ENCODE measurements at places on chromosomes 11 and 22. TPM values are rescaled to one million over a fixed set of nuclear protein-coding genes. Genes with fewer than 3 reads are reported as not detected.
A peak's percentile ranks its signal among the peaks of the same experiment; 100 is the strongest.

DNA sequence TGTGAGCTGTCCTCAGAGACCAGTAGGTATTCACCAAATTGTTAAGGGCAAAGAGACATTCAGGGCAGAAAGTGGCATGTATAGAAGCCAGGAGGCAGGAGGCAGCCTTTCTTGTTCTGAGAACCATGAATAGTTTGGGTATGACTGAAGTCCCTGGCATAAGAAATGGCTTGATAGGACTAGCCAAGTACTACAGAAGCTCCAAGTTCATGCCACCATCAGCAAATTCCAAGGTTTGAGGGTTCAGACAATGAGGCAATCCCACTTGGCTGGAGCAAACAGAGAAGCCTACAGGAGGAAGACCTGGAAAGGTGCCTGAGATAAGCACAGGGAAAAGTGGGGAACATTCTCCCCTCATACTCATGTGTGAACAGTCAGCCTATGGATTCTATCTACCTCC lies 25.8 kb downstream of the XRRA1 start:
- DNase-seq = no peak

- peak; percentile 83 for DNase-seq
Observed at GRCh38 chr11:113474362-113475159, 637 bp downstream of the DRD2 start.

The GGTLC3 gene
- not detected for total RNA-seq

The OR51B5 gene
- total RNA-seq = not detected

GRCh38 chr11:103484545-103484944 lies 375.3 kb downstream of the DYNC2H1 start:
- DNase-seq = no peak

- DNase-seq = no peak
Observed at GRCh38 chr22:50396751-50397370, 53.7 kb downstream of the PPP6R2 start.

DNA sequence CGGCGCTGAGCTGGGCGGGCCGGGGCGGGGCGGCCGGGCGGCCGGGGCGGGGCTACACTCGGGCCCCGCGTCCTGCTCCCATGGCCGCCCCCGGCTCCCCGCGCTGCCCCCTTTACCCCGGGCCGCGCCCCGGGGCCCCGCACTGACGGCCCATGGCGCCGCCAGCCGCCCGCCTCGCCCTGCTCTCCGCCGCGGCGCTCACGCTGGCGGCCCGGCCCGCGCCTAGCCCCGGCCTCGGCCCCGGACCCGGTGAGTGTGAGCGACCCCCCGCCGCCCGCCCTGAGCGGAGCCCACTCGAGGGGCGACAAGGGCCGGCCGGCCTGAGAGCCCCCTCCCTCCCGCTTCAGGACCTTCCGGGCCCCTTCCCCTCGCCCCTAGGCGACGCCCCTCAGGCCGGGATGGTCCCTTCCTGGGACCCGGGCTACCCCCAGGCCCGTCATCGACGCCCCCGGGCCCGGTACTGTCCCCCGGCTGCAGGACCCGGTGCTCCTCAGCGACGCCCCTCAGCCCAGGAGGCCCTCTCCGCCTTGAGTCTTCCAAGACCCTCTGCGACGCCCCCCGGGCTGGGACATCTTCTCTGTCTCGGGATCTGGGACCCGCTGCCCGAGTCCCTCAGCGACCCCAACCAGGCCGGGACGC lies at the start of gene KREMEN1:
KREMEN1 (plus strand) TSS at position 57 of the 639 bp plus-strand sequence; CDS start at position 153, 96 bp downstream.
- peak; percentile 48 for DNase-seq

DNA sequence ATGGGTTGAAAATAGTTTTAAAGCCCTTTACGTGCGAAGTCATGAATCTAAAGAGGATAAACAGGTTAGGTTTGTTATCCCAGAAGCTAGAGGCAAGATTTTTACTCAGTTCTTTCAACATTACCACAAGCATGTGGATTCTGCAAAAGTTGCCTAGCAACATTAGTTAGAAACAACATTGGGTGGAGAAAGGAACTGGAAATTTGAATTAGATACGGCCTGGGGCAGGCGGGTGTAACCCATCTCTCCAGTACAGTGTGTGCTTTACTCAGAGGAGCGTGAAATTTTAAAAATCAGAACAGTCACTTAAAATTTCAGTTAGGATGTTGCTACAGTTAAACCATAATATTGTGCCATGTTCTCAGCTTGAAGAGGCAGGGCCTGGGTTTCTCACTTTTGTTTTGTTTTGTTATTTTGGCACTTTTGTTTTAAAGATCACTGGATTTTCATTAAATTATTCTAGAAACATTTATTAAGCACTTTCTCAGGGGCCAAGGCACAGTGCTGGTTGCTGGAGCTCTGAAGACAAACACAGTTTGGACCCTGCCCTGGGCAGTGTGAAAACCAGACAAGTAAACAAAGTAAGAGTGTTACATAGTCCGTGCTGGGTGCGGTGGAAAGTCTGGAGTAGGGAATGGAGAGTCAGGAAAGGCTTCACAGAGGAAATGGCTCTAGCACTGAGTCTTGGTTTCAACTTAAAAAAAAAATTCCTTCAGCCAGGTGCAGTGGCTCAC lies 4.4 kb upstream of the WEE1 start:
- DNase-seq = peak; percentile 53

DNA sequence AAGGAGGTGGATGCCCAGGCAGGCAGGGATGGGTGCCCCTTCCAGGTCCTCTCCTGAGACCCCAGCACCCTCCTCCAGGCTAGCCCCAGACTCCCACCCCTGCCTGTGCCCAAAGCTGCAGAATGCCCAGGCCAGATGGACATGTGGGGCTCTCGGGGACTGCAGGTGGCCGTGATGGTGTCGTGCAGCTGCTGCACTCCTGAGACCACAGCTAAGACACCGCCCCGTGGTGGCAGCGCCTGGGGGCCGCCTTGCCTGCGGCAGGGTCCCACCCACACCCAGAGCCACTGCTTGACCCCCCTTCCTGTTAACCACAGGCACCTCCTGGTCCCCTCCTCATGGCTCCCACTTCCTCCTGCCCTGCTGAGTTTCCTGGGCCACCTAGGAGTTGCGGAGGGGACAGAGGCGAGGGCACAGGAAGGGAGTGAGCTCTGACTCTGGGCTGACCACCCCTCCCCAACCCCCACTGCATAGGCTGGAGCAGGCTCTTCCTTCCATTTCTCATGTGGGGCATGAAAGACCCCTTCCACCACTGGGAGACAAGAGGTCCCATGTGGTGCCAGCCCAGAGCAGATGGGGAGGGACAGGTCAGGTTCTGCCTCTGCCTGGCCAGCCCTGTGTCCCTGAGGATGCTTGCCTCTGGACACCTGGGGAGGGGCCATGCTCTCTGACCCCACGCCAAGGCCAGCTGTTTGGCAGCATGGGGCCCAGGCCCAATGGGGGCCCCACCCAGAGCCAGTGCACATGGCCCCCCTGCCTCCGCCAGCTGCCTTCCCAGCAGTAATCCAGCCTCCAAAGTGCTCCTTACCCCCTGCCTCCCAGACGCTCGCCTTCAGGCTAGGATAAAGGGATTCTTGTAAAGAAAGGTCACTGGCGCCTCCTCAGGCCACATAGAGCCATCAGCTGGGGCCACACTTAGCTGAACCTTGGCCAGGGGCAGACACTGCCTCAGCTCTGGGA lies 29.3 kb downstream of the OSBPL5 start:
- DNase-seq = peak; percentile 28

The PLEKHB1 gene
- 9.9 TPM for total RNA-seq

DNA sequence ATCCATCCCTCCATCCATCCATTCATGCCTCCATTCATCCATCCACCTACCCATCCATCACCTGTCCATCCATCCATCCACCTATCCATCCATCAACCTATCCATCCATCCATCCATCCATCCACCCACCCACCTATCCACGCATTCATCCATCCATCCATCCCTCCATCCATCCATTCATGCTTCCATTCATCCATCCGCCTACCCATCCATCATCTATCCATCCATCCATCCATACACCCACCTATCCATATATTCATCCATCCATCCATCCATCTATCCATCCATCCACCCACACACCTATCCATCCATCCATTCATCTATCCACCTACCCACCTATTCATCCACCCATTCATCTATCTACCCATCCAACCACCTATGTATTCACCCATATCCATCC lies 13.8 kb downstream of the PARVG start:
- no peak for DNase-seq

The IGSF9B gene
- 40.0 TPM for total RNA-seq

The OR10D3 gene
- total RNA-seq = not detected

The SERHL2 gene
- total RNA-seq = 1.4 TPM

GRCh38 chr11:20459865-20460264 lies 72.3 kb downstream of the PRMT3 start:
- no peak for DNase-seq

The CTSC gene
- 75.2 TPM for total RNA-seq

DNA sequence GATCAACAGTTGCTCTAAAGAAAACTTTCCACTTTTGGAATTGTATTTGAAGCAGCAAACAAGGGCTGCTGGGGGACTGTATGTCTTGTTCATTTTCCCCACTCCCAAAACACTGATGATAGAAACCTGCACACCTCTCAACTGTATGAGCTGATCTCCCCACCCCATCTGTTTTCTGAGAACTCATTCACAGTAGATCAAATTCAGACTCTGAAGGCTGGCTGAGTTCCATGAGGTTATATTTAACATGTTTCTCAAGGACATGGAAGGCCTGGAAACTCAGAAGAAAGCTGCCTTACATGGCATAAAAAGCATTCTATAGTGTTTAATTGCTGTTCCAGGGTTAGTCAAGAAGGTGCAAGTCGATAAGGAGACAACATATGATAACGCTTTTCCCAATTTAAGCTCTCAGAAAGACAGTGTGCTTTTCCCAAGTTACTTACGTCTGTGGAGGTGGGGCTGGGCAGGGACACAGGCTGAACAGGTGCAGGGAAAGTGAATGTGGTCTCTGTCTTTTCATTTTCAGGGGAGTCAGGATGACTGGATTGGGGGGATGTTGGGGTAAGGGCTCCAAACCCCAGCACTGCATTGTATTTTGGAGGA lies 23.0 kb downstream of the LARGE2 start:
- no peak for DNase-seq

The CBLIF gene
- total RNA-seq = not detected

- no peak for DNase-seq
Observed at GRCh38 chr11:11318961-11319360, 34.1 kb downstream of the CSNK2A3 start.

The MICAL2 gene
- 128 TPM for total RNA-seq

GRCh38 chr11:67252831-67253239 lies 13.4 kb upstream of the GRK2 start:
- no peak for DNase-seq

The SLC25A18 gene
- 3.6 TPM for total RNA-seq

- DNase-seq = no peak
Observed at GRCh38 chr11:43803766-43804165, 76.9 kb upstream of the ALKBH3 start.

- DNase-seq = no peak
Observed at GRCh38 chr11:23988381-23989006, 508.4 kb upstream of the LUZP2 start.
